IPS DF 19.7 (cell line): ENCODE measurements at places on chromosomes 12 and 14.

- no peak for DNase-seq
Measured at GRCh38 chr14:57657487-57657886, 163.8 kb upstream of the CCDC198 start.

- no peak for DNase-seq
Measured at GRCh38 chr14:71286126-71286525, 378.9 kb downstream of the PCNX1 start.

DNA sequence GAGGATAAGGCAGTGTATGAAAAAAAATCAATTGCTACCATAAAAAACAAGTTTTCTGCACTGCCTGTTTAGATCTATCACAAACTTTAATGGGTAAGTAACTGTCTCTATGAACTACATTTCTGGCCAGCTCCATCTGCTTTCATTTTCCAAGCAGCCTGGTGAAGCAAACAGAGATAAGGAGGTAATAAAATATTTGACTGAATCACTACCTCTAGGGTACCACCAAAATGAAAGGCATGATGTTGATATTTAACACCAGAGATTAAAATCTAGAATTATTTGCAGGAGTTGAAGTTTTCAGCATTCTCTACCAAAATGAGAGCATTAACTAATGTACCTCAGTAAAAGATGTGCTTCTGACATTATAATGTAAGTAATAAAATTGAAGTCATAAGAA, 863.5 kb upstream of the MGAT4C start:
- no peak for DNase-seq

DNA sequence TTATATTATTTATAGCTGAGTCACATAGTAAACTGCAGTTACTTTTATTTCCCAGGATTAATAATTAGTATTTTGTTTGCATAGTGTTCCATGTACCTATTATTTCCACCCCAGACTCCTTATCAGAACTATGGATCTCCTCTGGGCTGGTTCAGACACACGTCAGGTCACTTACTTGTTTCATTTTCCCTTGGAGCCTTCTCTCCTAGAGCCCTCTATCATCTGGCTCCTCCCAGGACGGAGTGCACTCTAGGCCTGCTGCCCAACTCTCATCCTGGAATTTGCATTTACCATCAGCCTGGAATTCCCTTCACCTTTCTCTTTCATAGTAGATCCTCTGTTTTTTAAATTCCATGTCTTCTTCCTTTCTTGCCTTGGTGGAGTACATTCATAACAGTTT, 28.5 kb upstream of the GALNT16 start:
- DNase-seq: no peak
